Substantia nigra (tissue), 51 donors: ENCODE measurements at places on chromosomes 5 and 9.
A peak's percentile ranks its signal among the peaks of the same experiment; 100 is the strongest.

DNA sequence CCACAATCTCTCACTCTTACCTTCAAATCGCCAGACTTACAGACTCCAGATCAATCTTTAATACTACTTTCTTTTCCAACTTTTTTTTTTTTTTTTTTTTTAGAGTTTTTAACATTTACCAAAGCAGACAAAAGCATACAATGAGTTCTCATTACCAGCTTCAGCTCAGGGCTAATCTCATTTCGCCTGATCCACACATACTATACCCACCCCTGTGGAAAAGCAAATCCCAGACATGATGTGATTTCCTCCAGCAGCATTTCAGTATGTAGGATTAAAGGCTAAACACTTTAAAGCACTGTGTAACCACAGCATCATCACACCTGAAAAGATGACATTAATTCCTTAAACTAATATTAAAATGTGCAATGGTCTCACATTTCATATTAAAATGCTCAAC is 138.8 kb upstream of the RETREG1 start:
- DNase-seq: no peak

DNA sequence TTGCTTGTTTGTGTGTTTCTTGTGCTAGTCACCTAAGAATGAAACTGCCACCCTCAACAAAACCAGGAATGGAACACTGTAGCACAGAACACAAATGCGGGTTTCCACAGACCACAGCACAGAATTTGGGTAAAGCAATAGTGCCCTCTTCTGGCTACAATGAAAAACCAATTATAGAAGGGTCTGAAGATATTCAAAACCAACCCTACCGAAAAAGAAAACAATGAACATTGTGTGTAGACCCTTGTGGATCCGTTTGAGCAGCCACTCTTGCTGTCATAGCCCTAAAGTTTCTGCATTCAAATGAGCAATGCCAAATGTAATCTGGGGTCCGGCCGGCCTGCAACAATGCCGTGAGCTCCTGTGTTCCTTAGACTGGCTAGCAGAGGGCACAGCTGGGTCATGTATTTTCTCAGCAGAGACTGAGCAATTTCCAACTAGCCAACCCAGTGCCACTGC is 8.3 kb upstream of the ENC1 start:
- DNase-seq: peak; percentile 4

DNA sequence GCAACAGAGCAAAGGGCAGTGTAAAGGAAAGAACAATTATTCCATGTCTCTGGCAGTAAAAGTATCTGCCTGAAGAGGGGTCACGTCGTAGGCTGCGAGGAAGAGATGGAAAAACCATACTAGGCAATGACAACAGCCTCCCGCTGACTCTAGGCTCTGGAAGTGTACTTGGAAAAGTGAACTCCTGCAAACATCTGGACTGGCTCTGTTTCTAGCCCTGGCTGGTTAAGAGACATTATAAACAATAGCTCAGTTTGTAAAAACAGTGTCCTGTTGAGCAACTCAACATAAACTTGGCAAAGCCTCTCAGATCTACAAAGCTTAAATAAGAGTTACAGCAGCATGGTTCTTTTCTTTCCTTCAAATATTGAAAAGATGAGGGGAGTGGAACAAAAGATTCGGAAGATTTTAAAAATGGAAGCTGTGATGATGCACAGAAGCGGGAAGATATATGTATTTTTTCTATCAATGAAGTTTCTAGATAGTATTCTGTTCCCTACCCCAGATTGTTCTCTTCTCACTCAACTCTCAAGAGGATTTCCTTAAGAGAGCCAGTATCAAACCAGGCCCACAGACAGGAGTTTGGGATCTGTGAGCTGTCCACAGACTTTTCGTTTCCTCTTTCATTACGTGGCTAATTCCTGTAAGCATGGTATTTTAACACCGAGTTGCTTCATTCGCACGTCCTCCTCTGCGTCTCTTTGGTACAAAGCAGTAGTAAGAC is 79.4 kb downstream of the SPTLC1 start:
- DNase-seq: no peak

- peak; percentile 77 for DNase-seq
Observed at GRCh38 chr5:95730730-95731570, at the start of gene RHOBTB3. RHOBTB3 (plus strand) TSS chr5:95731336; CDS start chr5:95731683, 347 bp downstream.

- no peak for DNase-seq
Observed at GRCh38 chr9:128020692-128021091, 39.9 kb upstream of the EEIG1 start.

DNA sequence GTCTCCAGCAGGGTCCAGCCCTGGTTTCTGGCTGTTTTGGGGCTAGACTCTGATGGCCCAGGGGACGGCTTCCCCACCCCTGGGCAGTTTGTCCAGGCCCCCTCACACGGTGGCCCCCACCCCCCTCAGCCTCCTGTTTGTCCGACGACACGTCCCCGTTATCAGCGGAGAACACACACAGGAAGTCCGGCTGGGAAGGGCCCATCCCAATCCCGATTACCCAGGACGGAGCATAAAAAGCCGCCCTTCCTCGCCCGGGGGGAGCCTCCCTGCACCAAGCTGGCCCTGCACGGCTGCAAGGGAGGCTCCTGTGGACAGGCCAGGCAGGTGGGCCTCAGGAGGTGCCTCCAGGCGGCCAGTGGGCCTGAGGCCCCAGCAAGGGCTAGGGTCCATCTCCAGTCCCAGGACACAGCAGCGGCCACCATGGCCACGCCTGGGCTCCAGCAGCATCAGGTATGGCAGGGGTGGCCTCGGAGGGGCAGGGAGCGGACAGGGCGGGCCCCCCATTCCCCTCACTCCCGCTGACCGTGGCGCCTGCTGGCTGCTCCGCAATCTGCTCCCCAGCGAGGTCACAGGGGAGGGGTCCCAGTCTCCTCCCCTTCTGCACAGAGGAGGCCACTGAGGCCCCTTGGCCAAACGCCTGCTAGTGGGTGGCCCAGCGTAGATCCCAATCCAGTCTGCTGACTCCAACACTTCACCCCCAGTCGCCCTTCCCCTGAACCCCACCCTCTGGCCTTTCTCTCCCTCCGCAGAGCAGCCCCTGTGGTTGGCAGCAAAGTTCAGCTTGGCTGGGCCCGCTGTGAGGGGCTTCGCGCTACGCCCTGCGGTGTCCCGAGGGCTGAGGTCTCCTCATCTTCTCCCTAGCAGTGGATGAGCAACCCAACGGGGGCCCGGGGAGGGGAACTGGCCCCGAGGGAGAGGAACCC is at the start of gene EGFL7:
EGFL7 (plus strand) TSS at position 261 of the 926 bp plus-strand sequence. CDS start 5,367 bp downstream, outside the sequence.
- DNase-seq: no peak

GRCh38 chr9:132575005-132575609 is 7.3 kb upstream of the BARHL1 start:
- DNase-seq: peak; percentile 61

- no peak for DNase-seq
Observed at GRCh38 chr5:60872892-60873291, 28.8 kb upstream of the ELOVL7 start.
